NCI-H146 (cell line): ENCODE measurements at places on chromosomes 7 and 10.

- no peak for DNase-seq
These were observed 816.4 kb downstream of the GRM8 start for GRCh38 chr7:126436213-126436868.

GRCh38 chr10:12051241-12051640, 8.6 kb upstream of the UPF2 start:
- DNase-seq = no peak

DNA sequence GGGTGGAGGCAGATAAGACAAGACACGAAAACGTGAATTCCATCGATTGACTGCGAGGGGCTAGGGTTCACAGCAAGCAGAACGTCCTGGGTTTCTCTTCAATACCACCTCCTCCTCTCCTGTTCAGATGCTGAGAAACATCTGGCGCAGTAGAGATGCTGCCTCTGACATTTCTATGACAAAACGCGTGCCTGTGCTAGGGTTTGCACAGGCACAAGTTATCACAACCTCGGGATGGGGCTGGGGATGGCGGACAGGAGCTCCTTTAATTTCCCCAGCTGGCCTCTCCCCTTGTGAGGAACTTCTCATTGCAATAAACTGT, 99.8 kb upstream of the SVIL start:
- no peak for DNase-seq

- no peak for DNase-seq
These were observed 387.5 kb upstream of the LRRTM3 start for GRCh38 chr10:66538371-66538770.

DNA sequence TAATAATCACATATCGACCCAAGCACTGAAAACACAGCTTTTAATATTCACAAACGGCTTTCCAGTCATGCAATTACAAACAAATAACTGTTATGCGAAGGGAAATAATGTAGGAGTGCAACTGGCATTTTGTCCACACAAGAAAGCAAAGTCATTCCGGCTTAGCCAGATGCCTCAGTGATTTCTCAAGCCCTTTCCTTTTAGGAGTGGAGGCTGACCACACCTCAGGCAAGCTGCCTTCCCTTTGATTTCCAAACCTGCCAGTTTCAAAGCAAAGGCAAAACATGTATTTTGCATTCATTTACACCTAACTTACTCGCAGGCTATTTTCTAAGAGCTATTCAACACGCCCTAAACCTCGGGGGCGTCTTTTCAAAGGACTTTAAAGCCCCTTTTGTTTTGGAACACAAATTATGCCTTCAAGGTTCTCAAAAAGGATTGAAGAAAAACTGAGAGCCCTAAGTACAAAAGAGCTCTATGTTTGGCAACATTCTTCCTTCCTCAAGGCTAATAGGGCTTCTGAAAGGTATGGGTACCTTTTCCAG, 109.6 kb downstream of the CPXM2 start:
- no peak for DNase-seq

DNA sequence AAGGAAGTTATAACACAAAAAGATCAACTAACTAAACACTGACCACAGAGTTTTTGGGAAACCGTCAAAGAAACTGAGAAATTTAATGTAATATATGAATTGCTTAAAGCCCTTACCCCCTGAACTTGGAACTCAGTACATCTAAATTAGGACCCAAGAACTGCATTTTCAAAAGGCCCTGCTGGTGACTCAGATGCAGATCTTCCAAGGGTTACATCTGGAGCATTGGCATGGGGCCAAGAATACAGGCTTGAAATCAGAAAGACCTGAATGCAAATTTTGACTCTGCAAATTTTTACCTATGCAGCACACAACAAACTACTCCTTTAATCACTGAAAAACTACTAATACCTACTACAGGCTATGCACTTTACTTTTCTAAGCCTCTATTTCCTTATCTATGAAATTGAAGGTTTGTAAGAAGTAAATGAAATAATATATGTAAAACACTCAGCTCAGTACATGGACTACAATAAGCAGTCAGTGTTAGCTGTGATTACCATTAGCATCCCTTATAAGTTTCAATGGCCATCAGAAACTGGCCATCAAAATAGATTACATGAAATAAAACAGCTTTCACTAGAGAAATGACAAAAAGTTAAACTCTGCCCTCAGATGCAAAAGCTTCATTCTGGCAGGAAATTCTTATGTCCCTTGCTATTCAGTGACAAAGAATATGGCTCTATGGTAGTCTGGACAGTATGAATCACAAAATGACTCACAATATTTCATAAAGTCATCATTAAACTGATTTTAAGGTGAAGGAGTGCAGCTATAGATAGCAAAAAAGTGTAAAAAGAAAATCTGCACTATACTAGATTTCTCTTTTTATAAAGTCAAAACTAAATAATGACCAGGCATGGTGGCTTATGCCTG, 43.6 kb downstream of the NSUN6 start:
- DNase-seq = peak; percentile 65

DNA sequence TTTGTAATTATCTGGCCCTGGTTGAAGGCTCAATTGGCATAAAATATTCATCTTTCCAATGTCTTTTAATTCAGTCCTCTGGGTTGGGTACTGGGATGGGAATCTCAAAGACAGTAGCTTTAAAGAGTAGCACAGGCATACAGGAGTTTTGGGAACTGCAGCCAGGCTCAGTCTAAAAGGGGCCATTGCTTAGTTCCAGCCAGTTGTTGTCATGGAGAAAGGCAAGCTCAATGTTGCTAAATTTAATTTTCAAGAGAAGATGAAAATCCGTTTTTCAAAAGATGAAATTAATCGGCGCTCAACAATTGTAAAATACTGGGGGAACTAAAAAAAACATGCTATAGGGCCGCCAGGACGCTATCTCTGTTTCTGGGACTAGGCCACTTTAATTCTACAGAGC, 375.1 kb downstream of the PHTF2 start:
- no peak for DNase-seq

GRCh38 chr10:5165738-5166137, 19.2 kb downstream of the AKR1C8 start:
- DNase-seq = no peak

GRCh38 chr7:142805350-142806021, 34.7 kb downstream of the PRSS2 start:
- no peak for DNase-seq

DNA sequence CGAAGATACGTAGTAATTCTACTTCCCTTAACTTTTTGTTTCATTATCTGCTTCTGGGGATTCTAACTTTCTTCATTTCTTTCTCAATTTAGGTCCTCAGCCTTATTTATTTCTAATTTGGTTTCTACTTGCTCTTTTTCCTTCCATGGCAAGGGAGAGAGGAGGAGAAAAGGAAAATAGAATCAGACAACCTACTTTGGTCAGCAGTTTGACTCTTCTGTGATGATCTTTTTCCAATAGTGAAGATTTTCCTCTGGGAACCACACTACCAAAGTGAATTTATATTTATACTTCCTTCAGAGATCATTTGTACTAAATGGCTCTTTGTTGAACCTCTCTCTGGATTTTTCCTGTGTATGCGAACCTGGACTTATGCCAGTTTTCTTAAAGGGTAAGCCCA, 90.2 kb downstream of the TMEM26 start:
- no peak for DNase-seq
